NCI-H774 (cell line): ENCODE measurements at places on chromosomes 3 and 15.

DNA sequence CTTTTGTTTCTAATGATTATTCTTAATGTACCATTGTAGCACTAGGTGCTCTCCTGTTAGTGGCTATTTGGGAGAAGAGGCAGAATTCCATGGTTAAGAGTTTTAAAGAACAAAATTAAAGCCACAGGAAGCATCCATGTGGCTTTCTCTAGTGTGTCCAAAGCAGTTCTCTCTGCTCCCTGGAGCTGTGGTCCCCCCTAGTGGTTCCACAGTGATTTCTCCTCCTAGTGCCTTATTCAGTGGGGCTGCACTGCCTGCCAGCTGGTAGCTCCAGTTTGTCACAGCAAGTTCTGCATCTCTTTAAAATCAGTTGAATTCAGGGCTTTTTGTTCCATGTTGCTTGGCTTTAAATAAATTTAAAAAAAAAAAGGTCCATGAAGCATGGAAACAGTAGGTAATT, 39.6 kb upstream of the FAM98B start:
- no peak for DNase-seq

DNA sequence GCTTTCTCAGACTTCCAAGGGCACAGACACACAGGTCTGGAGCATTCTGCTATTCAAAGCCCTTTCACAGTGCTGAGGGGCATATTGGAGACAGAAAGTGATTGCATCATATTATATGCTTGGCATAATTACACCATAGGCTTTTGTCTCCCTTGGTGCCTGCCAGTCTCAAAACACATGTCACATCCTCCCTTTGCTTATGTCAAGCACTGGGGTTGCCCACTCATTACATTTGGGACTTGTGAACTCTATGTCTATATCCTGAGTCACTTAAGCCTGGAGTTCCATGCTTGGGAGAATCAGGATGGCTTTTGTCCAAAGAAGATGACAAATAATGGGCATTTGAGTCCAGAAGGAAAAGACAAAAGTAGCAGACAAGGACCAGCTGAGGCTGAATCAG, 12.3 kb upstream of the PDZRN3 start:
- no peak for DNase-seq

GRCh38 chr3:40070816-40071215, 238.7 kb upstream of the EIF1B start:
- no peak for DNase-seq

DNA sequence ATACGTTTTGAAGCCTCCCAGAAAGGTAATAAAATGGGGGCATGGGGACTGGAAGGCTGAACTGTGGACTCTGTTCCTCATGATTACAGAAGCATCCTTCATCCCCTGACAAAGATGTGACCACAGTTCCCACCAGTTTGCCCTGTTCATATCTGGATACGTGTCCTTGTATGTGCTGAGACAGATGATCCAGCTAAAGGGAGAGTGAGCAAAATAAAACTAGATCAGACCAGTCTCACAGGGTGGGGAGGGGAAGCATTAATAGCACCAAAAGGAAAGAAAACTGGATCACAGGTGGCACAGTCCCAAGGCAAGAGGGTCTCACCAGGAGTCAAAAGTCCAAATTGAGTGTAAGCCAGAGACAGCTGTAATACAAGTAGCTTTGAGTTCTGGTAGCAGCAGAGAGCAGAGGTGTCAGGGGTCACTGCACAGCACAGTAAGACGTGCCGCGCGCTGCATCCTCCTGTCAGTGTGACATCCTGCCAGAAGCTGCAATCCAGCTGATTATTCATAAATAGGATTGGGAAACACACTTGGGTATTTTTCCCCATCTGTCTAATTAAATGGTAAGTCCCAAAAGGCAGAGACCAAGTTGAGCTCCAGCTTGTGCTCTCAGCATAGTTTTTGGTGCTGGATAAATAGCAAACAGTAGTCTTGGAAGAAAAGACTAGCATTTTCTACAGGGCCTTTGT, 560.0 kb upstream of the CFAP20DC start:
- no peak for DNase-seq

GRCh38 chr15:82056958-82057823, 11.4 kb upstream of the MEX3B start:
- DNase-seq, result no peak

DNA sequence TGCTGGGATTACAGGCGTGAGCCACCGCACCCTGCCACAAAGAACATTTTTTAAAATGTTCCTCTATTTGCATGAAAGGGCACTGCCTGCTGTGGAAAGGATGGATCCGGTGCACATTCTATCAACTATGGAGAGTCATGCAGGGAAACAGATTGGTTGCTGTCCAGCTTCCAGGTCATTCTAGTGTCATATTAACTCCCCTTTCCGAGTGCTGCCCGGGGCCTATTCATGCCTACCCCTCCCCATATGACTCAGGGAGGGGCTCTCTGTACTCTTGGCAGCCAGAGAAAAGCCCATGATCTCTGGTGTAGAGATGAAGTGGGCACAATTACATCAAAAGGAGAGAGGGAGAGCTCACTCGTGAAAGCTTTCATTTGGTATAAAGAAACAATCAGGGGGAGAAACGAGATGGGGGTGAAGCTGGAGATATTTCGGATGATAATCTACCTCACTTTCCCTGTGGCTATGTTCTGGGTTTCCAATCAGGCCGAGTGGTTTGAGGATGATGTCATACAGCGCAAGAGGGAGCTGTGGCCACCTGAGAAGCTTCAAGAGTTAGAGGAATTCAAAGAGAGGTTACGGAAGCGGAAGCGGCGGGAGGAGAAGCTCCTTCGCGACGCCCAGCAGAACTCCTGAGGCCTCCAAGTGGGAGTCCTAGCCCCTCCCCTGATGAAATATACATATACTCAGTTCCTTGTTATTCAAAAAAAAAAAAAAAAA, 16.1 kb upstream of the AHSG start:
- no peak for DNase-seq

DNA sequence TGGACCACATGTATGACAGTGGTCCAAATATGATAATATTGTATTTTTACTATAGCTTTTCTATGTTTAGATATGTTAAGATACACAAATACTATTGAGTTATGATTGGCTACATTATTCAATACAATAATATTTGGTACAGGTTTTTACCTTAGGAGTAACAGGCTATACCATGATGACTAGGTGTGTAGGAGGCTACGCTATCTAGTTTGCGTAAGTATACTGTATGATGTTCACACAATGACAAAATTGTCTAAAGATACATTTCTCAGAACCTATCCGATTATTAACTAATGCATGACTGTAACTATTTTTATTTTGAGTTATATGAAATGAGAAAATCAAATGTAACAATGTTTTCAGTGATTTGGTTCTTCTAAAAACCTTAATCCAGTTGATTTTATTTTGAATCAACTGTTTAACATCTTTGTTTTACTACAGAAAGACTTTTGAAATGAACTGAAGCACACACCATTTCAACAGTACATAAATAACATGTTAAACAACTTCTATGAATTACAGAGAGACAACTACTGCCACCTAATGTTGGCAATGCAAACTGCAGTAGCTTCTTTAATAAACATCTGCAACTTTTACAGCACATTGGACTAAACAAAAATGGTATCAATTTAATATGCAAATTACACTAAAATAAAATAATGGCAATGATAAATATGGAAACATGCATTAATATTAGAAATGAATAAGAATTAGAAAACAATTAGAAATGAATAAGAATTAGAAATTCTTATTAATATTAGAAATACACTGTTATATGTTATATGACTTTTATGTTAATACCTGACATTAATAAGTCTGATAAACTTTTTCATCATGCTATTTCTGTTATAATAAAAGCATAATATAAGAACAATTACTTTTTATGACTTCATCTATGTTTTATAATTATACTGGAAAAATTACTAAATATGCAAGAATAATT, 255.7 kb downstream of the MBNL1 start:
- DNase-seq, result peak; percentile 75

DNA sequence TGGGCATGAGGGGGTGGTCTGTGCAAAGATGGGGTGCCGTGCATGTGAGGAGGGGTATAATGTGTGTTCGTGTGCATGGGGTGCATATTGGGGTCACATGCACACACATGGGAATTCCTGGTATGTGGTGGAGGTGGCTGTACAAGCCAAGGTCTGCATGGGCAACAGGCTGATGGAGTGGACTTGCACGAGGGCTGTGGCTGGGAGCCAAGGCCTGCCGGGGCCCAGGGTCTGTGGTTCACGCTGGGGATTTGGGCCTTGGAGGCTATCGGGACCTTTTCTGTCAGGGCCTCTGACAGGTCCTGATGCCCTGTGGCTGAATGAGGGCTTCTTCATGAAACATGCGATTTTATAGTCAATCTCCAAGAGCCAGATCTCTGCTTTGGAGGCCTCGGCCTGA, 9.8 kb upstream of the PLXND1 start:
- DNase-seq, result no peak

GRCh38 chr3:16869261-16870005, 15.3 kb upstream of the PLCL2 start:
- no peak for DNase-seq

- DNase-seq, result no peak
Measured at GRCh38 chr15:38609097-38609738, 44.6 kb upstream of the RASGRP1 start.

GRCh38 chr15:25947323-25948314, 84.5 kb upstream of the ATP10A start:
- DNase-seq, result no peak

DNA sequence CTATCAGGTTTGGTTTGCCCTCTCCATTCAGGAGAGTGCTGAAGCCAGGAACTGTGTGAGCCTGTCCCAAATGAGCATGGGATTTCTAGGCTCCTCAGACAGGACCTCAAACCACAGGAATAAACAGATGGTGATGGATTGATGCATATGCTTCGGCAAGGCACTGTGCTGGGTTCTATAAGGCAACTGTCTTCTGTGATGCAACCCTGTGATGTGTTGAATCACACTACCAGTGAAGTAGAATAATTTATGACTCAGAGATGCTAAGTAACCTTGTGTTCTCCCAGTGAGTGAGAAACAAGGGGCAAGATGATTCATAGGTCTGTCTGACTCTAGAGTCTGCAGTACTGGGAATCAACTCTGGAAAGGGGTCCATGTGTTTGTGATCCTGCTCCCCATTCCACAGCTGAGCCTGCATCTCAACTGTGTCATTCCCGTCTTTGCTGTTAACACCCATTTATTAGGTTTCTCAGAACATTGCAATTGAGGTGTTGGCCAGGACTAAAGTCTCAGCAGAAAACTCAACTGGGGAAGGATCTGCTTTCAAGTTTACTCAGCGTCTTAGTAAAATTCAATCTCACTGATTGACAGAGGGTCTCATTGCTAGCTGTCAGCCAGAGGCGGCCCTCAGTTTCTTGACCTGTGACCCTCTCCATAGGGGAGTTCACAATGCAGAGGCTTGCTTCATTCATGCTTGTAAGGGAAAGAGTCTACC, 510.1 kb upstream of the CFAP20DC start:
- no peak for DNase-seq

GRCh38 chr15:78002996-78003395, 74.5 kb downstream of the TBC1D2B start:
- peak; percentile 22 for DNase-seq

DNA sequence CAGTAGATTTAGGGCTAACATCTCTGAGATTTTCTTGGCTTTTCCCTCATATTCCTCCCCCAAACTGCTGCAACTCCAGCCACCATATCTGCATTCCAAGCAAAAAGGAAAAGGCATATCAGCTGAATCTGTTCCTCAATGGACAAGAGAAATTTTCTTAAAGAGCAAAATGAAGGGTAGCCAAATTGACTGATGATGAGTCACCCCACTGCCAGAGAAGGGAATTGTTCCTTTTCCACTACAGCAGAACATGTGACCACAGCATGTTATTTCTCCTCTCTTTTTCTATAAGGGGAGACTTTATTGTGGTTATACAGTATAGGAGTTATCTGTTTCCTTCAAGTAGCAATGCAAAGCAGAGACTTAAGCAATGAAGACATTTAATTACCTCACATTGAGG, 172.5 kb downstream of the MTHFS start:
- DNase-seq, result no peak

DNA sequence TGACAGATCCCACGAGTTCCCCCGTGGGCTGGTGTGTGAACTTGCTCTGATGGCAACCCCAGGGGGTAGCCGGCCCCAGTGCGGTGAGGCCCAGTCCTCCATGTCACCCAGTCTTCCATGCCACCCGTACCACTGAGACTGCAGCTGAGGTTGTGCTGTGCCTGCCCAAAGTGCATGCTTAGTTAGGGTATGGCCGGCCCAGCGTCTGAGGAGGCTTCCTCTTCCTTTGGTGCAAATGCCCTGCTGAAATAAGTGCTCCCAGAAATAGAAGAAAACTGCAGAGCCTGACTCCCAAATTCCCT, 31.5 kb downstream of the MGLL start:
- DNase-seq, result no peak

DNA sequence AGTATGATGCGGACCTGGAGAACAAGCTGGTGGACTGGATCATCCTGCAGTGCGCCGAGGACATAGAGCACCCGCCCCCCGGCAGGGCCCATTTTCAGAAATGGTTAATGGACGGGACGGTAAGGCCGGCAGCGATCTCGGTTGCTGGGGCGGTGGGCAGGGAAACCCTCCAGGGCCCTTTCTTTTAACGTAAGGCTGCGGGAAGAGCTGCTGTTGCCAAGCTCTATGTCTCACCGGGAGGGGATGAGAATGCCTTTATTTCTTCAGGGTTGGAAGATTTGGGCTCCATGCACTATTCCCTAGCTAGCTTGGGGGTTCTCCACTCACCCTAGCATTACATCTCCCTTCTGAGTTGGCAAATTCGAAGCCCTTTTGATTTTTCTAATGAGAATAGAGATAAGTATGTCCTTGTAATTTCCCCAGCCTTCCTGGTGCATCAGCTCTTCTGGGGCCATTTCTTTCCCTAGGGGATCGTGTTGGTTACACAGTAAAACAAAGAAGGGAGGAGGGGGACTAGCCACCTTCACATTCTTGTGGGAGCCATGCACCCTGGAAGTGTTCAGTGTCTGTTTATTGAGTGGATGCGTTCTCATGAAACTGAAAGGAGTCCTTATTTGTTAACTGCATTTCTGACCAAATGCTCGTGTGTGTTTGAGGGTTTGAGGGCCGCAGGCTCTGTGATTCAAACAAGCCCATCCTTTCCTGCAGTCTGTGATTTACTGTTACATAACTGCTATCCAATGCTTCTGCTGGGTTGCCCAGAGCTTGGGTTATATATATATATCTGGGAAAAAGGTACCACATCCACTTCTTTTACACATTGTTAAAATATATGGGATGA, 982 bp downstream of the TAGLN3 start:
- DNase-seq, result no peak

GRCh38 chr3:126309165-126309564, 48.0 kb downstream of the KLF15 start:
- no peak for DNase-seq

- DNase-seq, result no peak
Measured at GRCh38 chr3:78979028-78979427, 788.8 kb downstream of the ROBO1 start.

DNA sequence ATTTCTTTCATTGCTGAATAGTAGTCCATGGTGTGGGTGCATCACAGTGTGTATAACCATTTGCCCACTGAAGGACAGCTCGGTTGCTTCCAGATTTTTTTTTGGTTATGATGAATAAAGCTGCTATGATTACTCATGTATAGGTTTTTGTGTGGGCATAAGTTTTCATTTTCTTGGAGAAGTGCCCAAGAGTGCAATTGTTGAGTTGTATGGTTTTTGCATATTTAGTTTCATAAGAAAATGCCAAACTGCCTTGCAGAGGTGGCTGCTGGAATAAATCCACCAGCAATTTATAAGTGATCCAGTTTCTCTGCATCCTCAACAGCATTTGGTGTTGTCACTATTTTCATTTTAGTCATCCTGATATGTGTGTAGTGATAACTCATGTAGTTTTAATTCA, 8.4 kb upstream of the SPESP1 start:
- no peak for DNase-seq
